ENCODE measurements at places on chromosomes 7 and 10. TPM values are rescaled to one million over a fixed set of nuclear protein-coding genes. Genes with fewer than 3 reads are reported as not detected.

Gene MRLN
- total RNA-seq = not detected

Gene CDHR3
- total RNA-seq = 4.0 TPM

Gene CBLL1
- 28.4 TPM for total RNA-seq

Gene ABCC2
- 137 TPM for total RNA-seq

Gene RET
- total RNA-seq = 0.36 TPM

Gene CABCOCO1
- total RNA-seq = 0.79 TPM

Gene STAM
- total RNA-seq = 23.4 TPM
